AG09319 (cell line): ENCODE measurements at places on chromosomes 13 and 19.

DNA sequence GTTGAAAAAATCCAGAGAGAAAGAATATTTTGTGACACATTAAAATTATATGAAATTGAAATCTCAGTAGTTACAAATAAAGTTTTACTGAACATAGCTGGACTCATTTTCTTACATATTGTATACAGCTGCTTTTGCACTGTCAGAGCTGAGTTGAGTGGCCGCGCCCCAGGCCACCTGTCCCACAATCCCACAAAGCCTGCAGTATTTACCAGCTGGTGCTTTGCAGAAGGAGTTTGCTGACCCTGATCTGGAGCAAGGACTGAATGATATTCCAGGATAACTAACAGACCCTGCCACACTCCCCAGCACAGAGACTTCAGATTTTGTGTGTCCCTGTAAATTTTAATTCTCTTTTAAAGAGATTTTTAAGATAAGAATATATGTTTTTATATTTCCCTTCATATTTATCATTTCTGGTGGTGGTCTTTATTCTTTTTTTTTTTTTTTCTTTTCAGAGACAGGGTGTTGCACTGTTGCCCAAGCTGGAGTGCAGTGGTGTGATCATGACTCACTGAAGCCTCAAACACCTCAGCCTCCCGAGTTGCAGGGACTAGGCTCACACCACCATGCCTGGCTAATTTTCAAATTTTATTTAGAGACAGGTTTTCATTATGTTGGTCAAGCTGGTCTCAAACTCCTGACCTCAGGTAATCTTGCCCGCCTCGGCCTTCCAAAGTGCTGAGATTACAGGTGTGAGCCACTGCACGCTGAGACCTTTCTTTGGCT is 48.5 kb downstream of the TDRD12 start:
- no peak for DNase-seq

GRCh38 chr19:13963603-13964105 is 11.3 kb downstream of the DCAF15 start:
- DNase-seq = no peak

DNA sequence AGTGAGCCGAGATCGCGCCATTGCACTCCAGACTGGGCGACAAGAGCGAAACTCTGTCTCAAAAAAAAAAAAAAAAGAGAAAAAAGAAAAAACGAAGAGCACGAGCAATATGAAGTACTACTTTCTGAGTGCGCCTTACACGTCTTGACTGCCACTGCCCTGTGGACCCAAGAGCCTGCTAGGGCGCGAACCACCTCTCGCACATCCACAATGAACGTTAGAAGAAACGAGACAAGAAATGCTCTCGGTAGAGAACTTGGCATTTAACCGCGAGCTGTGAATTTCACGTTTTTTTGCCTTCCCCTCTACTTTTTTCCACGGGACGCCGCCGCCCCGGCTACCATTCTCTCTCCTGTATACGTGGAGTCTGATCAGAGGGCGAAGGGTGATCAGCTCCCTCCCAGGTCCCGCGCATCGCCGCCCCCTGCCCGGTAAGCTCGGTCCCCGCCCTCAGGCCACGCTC is 454 bp downstream of the TIMM44 start:
- no peak for DNase-seq

DNA sequence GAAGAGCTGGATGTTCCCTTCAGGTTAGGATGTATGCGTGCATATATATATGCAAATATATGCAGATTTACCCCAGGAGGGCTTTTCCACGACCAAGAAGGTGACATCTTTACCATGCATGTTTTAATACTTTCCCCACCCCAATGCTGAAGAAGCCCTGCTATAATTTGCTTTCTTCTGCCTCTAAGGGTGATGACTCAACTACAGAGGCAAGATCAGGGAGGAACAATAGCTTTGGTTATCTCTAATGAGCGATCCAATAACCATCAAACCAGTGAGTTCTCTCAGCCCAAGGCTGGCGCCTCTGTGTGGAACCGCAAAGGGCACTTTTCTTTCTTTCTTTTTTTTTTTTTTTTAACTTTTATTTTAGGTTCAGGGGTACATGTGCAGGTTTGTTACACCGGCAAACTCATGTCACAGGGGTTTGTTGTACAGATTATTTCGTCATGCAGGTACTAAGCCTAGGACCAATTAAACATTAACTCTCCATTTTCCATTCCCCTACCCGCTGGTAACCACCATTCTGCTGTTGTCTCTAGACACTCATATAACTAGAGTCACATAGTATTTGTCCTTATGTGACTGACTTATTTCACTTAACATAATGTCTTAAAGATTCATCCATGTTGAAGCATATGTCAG is 25.7 kb upstream of the UBE2L5 start:
- DNase-seq = no peak

DNA sequence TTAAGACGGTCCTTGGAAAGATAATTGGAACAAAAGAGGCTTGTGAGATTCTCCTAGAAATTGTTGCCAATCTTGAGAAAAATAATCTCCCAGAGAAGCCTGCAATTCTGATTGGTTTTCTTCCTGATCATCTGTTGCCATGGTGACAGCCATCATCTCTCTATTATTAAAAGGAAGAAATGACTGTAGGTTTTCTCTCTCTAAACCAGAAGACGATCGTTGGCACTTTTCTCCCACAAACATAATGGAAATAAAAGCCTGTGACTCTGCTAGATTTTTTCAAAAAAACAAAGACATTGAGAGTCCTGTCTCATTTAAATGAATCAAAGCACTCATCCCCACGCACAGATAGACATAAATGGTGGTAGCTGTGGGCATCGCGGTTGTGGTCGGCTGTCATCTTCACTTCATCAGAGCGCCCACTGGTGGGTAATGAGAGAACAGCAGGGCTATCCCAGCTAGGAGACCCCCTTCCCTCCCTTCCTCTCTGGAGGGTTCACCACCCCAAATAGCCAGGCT is 21.7 kb upstream of the CALM3 start:
- no peak for DNase-seq

- DNase-seq = no peak
Measured at GRCh38 chr19:31308781-31309180, 40.5 kb downstream of the TSHZ3 start.

DNA sequence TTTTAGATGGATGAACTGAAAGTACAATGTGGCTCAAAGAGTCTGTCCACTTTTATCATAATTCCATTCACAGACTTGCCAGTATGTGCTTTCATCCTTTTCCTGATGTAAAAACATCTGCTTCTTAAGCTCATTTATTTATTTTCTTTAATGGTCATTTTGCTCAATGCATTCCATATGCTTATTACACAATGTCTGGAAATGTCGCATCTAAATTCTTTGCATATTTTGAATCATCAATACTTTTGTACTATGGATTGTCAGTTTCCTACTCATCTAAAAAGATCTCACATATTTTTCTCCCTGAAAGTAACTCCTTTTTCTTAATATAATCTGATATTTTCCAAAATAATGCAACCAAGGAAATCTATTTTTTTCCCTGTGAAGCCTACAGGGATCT is 1315.8 kb downstream of the EFNB2 start:
- no peak for DNase-seq

DNA sequence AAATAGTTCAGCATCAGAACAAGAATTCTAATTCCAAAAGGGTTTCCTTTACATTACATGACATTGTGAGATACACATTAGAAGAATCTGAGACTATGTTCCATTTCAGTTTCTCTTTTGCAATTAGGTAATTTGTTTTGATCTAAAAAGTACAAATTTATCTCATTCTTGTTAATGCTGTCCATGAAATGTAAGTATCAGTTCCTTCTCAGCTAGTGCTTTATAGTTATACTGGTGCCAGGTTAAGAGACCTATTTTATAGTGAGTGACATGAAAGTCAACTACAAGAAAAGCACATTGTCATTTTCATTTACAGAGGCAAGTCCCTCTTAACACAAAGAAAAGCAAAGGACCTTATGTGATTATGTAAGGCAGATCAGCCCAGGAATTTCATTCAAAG is 43.9 kb downstream of the RCBTB2 start:
- DNase-seq = no peak

- peak; percentile 60 for DNase-seq
Measured at GRCh38 chr13:30895773-30896172, 10.3 kb upstream of the MEDAG start.

GRCh38 chr19:3509566-3509989 is 3.5 kb downstream of the FZR1 start:
- no peak for DNase-seq

DNA sequence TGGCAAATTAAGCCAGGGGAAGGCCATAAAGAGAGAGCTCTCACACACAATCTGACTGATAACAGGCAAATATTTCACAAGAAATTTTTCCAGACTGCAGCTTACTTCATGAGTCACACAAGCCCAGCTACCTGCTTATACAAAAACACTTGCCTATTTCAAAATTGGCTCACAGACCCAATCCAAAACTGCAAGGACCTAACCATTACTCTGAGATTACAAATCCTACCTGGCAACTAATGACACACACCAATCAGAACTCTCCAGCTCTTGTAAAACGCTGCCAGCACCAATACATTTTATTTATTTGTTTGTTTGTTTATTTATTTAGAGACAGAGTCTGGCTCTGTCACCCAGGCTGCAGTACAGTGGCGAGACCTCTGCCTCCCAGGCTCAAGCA is 18.1 kb upstream of the ZFP82 start:
- DNase-seq = no peak

DNA sequence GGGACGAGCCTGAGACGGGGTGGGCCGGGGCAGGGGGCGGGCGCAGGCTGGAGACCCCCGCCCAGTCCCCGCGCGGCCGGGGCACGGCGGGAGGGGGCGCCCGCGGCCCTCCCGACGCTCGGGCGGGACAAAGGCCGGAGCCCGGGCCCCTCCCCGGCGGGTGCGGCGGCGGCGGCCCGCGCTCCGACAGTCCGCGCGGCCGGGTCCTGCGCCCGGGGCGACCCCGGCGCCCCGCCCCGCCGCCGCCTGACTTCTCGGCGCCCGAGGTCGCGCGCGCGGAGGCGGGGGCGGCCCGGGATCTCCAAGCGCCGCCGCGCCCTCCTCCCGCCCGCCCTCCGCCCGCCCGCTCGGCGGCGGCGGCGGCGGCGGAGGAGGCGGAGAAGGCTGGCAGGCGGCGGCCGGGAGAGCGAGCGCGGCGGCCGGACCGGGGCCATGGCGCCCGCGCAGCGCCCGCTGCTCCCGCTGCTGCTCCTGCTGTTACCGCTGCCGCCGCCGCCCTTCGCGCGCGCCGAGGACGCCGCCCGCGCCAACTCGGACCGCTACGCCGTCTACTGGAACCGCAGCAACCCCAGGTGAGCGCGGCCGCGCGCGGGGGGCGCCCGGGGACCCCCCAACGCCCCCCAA is at the start of gene EFNA2:
TSS of gene EFNA2 (plus strand) at position 137 of the 624 bp plus-strand sequence. CDS start at position 433, 296 bp downstream.
- no peak for DNase-seq

DNA sequence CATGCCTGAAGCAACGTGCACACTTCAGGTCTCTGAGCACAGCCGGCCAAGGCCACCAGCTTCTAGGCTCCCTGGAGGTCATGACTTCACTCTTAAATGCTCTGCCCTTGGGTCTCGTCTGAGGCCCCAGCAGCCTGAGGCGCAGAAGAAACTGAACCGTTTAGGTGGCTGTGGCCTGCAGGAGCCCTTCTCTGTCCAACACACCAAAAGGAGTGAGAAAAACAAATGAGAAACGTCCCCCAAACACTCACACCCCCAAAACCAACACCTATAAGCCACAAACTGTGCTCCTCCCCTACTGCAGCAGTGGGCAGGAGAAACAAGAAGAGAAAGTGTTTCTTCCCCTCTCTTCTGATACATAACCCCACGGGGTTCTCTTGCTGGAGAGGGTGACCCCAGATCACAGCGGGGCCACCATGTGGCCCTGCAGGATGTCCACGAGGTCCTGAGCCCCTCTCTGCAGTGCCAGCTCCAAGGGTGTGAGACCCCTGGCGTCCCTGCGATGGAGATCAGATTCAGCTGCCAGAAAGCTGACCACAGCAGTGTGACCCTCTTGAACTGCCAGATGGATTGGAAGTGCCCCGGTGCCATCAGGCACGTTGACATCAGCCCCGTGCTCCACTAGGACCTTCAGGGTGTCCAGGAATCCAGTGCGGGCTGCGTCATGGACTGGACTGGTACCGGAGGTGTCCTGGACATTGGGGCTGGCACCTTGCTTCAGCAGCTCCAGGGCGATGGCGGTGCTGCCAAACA is 1.0 kb upstream of the KRI1 start:
- DNase-seq = no peak

DNA sequence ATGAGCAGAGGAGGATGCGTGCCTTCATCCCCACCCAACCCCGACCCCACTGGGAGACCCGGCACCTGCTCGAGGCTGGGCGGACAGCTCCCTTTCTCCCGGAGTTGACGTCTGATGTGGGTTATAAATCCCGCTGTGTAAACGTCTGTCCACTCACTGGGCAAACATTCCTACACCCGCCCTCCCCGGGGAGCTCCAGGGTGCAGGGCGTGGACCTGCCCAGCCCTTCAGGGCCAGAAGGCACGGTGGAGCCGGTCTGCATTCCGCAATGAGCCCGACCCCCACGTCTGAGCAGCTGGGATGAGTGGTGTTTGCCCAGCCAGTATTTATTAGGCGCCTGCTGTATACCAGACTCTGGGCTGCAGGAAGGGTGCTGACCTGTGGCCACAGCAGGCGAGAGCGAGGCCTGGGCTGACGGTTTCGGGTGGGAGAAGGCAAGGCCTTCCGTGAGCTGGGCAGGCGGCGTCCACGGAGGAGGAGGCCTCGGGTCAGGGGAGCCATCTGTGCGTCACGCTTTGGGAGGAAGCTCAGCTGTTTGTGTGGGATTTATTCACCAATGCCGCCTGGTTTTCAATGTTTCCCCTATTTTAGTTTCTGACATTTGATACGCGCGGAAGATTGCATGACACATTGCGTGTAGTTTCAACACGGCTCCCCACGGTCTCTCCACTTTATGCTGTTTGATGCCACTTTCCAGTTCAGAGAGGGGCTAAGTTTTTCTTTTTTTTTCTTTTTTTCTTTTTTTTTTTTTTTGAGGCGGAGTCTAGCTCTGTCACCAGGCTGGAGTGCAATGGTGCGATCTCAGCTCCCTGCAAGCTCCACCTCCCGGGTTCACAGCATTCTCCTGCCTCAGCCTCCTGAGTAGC is 2.0 kb downstream of the MISP start:
- DNase-seq = peak; percentile 86

GRCh38 chr13:84684804-84685203 is 802.5 kb upstream of the SLITRK1 start:
- no peak for DNase-seq

GRCh38 chr13:75494491-75494890 is 12.5 kb upstream of the TBC1D4 start:
- DNase-seq = no peak

- no peak for DNase-seq
Measured at GRCh38 chr13:95300625-95301182, 547 bp downstream of the ABCC4 start.

- no peak for DNase-seq
Measured at GRCh38 chr19:43960411-43960810, 9.4 kb downstream of the ZNF221 start.

GRCh38 chr13:30846311-30846710 is 59.8 kb upstream of the MEDAG start:
- DNase-seq = no peak
